GM12878 (cell line): ENCODE measurements at places on chromosomes 7 and 10.

- DNase-seq = no peak
Measured at GRCh38 chr7:116432527-116432916, 67.0 kb upstream of the CAV2 start.

- DNase-seq = no peak
Measured at GRCh38 chr10:120573355-120573754, 116.3 kb downstream of the PLPP4 start.

GRCh38 chr7:11552676-11553296, 279.2 kb downstream of the THSD7A start:
- DNase-seq = no peak

GRCh38 chr7:963236-964078, 9.0 kb upstream of the ADAP1 start:
- no peak for DNase-seq

DNA sequence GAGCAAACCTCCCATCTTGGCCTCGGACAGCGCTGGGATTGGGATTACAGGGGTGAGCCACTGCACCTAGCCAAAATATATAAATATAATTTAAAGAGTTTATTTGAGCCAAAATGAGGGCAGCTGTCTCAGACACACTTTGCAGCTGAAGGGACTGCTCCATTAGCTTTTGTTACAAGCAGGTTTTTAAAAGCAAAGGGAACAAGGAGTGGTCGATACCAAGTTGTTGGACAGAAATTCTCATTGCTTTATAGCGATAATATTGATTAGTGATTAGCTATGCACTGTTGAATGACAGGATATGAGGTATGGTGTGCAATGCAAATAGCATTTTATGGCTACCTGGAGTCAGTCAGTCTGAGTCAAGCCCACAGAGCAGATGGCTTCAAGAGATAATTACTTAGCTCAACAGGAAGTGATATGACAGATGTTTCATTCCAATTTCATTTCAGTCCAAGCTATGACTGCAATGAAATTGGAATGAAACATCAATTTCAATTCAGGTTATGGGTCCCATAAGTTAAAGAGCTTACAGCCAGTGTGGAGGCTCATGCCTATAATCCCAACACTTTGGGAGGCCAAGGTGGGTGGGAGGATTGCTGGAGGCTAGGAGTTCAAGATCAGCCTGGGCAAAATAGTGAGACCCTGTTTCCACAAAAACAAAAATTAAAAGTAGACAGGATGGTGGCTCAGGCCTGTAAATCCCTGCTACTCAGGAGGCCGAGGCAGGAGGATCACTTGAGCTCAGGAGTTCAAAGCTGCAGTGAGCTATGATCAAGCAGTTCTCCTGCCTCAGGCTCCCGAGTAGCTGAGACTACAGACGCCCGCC, 23.1 kb downstream of the TYW1 start:
- no peak for DNase-seq

DNA sequence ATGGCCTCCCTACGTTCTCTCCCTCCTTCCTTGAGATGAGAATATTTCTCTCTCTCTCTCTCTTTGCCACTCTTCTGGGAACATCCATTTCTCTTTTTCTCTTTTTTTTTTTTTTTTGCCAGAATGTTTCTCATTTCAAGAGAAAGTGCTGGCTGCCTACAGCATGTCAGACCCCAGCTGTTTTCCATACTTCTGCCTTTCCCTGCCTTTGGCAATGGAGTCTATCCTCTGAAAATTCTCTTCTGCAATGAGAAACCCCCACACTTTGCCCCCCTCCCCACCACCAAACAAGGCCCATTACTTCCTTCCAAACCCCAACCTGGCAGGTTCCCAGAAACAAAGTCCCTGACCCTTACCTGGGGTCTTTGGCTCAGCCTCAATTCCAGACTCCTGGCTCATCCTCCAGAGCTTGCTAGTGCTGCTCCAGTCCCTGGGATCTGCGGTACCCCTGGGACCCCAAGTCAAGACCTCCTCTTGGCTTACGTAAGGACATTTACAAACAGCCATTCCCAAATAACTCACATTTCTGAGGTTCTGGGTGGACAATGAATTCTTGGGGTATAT, 17.4 kb upstream of the CCL26 start:
- no peak for DNase-seq

- no peak for DNase-seq
Measured at GRCh38 chr10:88045656-88046415, 182.4 kb downstream of the PTEN start.

- DNase-seq = no peak
Measured at GRCh38 chr10:116170815-116171250, 102.2 kb downstream of the GFRA1 start.

- no peak for DNase-seq
Measured at GRCh38 chr10:84551437-84552120, 223.2 kb downstream of the CCSER2 start.

GRCh38 chr7:70458745-70459144, 673.2 kb upstream of the GALNT17 start:
- DNase-seq = no peak

DNA sequence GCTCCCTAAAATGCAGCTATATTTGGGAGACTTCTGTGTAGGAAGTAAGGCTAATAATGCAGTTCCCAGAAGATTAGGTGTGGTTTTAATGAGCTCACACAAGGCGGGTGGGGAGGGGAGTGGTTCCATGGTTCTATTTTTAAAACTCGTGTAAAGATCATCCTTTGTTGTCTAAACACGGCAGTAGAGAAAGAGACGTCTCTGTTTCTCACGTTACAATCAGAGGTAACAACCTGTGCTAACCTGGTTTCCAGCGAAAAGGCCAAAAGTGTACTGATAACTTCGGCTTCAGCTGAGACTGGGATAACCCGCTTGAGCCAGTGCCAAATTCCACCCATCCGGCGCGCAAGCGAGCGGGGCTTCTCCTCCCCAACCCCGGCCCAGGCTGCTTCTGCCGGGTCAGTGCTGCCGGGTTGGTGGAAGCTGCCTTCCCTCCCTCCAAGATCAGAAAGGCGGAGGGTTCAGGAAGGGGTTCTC, 2.5 kb upstream of the MAP3K8 start:
- no peak for DNase-seq
